ENCODE measurements at places on chromosomes 2 and 18. TPM values are rescaled to one million over a fixed set of nuclear protein-coding genes. Genes with fewer than 3 reads are reported as not detected.

DNA sequence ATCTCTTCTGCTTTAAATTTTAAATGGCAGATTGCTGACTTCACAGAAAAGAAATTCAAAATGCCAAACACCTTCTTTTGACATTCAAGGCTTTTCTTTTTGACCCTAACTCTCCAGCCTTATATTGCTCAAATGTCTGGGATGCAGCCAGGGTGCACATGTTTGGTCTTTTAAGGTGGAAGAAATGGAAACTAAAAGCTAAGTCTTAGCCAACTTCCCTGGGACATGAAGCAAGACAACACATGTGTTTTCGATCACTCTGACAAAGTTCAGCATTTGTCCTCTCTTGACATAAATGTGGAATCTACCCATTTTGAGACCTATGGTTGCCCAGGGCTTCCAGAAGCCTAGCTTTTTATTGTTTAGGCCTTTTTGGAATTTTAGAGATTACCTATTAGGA lies 161.6 kb downstream of the RDH14 start:
- no peak for DNase-seq
- no peak overlapping the region for H3K27ac ChIP-seq
- H3K4me3 ChIP-seq = no peak overlapping the region
- no peaks in the 10 kb centered on the region for H3K36me3 ChIP-seq
- H3K27me3 ChIP-seq = no peaks in the 10 kb centered on the region

GRCh38 chr2:235350234-235350633 lies 143.6 kb upstream of the AGAP1 start:
- H3K36me3 ChIP-seq = no peaks in the 10 kb centered on the region
- no peak overlapping the region for H3K27ac ChIP-seq
- no peaks in the 10 kb centered on the region for H3K4me1 ChIP-seq
- DNase-seq = no peak

GRCh38 chr2:156340377-156340776 lies 7.9 kb upstream of the NR4A2 start:
- no peak overlapping the region for H3K4me3 ChIP-seq
- H3K36me3 ChIP-seq = no peaks in the 10 kb centered on the region
- peaks cover 15% of the 10 kb centered on the region for H3K4me1 ChIP-seq
- H3K27ac ChIP-seq = peak overlapping the region; percentile 97
- no peak for DNase-seq

GRCh38 chr2:182142062-182142461 lies 156.4 kb downstream of the PPP1R1C start:
- H3K36me3 ChIP-seq = no peaks in the 10 kb centered on the region
- H3K4me1 ChIP-seq = peaks cover 48% of the 10 kb centered on the region
- H3K27ac ChIP-seq = peak overlapping the region; percentile 87
- no peaks in the 10 kb centered on the region for H3K27me3 ChIP-seq
- no peak for DNase-seq
- H3K4me3 ChIP-seq = no peak overlapping the region

GRCh38 chr2:207805566-207806226 lies 36.0 kb upstream of the FZD5 start:
- H3K36me3 ChIP-seq = no peaks in the 10 kb centered on the region
- no peak overlapping the region for H3K4me3 ChIP-seq
- H3K27me3 ChIP-seq = no peaks in the 10 kb centered on the region
- H3K27ac ChIP-seq = no peak overlapping the region
- no peak for DNase-seq

DNA sequence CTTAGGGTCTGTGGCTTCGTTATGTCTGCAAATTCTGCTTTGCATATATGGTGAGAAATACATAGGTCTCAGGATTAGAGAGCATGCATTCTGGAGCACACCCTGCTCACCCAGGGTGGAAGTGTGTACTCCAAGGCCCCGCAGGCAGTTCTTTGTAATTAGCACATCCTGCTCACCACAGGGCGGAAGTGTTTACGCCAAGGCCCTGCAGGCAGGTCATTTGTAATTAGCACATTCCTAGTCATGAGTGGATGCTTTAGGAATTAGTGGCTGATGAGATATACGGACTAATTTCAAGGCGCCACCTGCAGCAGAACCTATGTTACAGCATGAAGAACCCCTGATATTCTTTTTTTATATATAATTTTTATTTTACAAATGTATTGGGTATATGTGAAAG lies 4.2 kb downstream of the ALLC start:
- no peak overlapping the region for H3K27ac ChIP-seq
- H3K4me1 ChIP-seq = peaks cover 26% of the 10 kb centered on the region
- H3K36me3 ChIP-seq = no peaks in the 10 kb centered on the region
- peaks cover 5% of the 10 kb centered on the region for H3K27me3 ChIP-seq
- DNase-seq = no peak

DNA sequence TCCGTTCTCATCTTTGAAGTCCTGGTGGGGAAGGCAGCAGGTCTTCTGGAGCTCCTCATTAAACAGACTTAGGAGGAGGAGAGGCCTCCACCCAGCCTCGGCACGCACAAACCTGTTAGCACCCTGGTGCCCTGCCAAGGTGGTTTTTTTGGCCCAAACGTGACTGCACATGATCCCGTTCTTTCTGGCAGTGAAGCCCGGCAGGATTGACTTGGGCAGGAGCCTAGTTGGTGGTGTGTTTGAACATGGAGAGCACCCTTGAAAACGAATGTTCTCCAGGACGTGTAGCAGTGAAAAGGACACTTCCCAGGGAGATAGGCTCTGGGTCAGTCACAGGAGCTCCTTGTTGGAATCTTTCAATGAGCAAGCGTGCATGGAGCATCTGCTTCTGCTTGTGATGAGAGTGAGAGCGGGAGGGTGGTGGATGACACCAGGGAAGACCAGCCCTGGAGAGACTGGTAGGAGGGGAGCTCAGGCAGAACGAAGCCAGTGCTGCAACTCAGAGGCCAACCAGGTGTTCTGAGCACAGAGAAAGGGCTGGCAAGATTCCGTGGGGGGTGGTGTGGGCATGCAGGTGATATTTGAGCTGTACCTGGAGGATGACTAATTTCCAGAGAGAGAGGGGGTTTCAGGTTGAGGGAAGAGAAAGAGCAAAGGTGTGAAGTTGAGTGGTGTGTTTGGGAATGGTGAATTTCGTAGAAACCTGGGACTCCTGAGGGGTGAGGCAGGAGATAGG lies 73.8 kb downstream of the TANC1 start:
- H3K4me1 ChIP-seq = peaks cover 53% of the 10 kb centered on the region
- H3K27me3 ChIP-seq = no peaks in the 10 kb centered on the region
- H3K4me3 ChIP-seq = no peak overlapping the region
- H3K36me3 ChIP-seq = peaks cover 56% of the 10 kb centered on the region
- peak overlapping the region; percentile 99 for H3K27ac ChIP-seq

The UPP2 gene
- not detected for total RNA-seq

The CLEC4F gene
- not detected for total RNA-seq

The RNF125 gene
- 0.63 TPM for total RNA-seq

Measured in mesothelial cell of epicardium (in vitro differentiated cells).